SHP77 treated with DMSO at 0.1 percent for 48 hours (cell line): ENCODE measurements at places on chromosomes 2 and 18.
A peak's percentile ranks its signal among the peaks of the same experiment; 100 is the strongest.

- no peak for DNase-seq
These were observed 884.3 kb downstream of the TSN start for GRCh38 chr2:122639711-122640110.

DNA sequence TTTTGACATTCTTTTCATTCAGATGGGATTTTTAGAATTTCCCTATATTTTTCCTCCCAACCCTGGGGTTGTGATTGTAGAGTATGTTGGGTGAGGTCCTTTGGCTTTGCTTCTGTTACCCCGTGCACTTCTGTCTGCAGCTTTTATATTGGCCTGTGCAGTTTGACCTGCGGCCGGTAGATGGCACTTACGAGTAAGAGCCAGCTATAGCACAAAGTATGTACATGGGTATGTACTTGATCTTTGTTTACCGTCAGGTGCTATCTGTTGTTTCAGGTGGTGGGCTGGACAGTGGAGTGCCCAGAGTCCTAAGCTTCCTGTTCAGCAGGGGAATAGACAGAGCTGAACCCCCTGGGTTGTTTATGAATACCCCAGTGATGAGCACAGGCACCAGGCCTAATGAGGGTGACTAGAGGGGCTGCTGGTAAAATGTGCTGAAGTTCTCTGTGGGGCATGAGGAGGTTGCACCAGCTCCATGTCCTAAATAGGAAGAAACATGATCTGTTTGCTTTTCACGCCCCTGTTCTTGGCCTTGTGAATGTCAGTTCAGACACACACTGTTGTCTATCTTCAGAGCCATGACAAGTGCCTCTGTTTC lies 58.9 kb upstream of the THUMPD2 start:
- no peak for DNase-seq

DNA sequence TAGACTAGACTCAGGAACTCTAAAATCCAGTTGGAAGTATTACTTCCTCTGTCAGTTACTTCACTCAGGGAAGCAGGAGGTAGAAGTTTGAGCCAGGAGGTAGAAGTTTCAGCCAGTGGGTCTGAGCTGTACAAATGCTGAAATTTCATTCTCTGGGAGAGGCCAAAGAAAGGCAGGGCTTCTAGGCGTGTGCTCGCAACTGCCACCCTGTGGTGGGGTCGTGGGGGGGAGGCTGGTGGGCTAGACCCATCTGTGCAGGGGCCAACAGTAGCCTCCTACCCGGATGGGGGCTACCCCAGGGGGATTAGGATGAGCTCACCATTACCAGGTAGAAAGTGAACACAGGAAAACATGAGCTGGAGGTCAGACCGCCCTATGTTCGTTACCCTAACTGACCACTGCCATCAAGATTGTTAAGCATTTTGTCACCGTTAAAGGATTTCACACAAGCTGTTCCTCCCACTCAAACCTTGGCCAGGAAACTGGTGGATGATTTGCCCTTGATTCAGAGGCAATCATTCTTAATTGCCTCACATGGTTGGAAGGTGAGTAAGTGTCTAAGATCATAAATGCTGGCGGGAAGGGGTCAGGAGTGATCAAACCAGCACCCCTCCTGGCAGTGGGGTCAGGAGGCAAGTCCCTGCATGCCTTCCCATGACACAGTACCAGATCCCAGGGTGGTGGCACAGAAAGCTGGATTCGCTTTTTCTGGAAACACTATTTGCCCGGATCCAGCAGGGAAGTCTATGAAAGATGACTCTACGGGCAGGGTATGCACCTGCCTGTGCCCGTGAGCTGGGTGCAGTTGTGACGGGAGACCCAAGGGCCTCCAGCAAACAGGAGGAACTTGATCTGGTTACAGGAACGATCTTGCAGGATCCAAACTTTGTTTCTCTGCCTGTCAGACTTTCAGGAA lies 5.2 kb upstream of the FHL2 start:
- peak; percentile 6 for DNase-seq

DNA sequence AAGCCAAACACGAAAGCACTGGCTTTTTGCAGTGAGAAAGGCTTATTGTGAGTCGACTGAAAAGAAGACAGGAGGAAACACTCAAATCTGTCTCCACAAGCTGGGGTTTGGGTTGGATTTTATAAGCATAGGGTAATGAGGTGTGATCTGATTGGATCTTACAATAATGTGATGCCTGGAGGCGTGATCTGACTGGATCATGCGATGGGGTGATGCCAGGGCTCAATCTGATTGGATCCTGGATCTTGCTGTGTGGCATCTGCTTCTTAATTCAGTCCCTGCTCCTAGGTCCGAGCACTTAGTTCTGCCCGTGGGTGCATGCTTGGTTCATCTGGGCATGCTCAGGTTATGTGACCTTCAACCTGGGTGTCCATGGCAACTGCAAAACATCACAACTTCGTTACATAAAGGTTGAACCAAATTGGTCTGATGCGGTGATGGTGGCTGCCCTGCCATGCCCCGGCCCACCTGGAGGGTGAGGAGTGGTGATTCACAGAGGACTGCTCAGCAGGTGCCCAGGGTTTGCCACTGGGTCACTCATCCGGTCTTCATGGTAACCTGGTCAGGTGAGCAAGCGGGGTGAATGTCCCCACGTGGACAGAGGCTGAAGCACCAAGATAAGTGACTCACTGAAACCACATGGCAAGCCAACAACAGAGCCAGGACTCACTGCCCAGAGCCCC lies 111.0 kb downstream of the KCNF1 start:
- no peak for DNase-seq

DNA sequence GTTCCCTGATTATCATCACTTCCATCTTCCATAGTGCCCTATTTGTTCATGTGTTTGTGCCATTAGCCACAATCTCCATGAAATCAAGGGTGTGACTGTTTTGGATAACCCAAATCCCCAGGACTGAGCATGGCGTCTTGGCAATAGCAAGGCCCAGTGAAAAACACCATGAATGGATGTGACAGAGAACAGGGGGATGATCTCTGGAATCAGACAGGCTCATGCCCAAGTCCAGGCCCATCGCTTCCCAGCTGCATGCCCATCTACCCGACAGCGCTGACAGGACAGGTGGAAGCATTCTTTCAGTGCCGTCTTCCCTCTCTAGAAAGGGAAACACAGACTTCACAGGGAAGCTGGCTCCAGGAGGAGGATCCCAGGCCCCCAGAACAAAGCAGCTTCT lies 50.0 kb downstream of the HDLBP start:
- DNase-seq = no peak

DNA sequence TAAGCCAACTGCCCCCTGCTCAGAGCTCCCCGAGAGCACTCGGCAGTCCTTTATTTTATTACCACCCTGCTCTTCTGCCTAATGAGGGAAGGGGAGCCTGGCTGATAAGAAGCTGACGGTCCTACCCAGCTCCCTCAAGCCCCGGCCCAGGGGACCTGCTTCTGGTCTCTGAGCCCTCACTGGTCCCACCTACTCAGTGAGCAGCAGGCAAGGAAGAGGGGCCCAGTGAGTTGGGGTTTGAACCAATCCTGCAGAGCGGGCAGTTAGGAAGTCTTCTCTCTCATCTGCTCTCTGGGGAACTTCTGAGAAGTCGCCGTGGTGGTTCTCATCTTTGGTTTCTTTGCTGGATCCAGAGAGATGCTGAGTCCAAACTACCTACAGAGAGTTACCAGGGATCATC lies 218.9 kb downstream of the NDUFA10 start:
- no peak for DNase-seq

DNA sequence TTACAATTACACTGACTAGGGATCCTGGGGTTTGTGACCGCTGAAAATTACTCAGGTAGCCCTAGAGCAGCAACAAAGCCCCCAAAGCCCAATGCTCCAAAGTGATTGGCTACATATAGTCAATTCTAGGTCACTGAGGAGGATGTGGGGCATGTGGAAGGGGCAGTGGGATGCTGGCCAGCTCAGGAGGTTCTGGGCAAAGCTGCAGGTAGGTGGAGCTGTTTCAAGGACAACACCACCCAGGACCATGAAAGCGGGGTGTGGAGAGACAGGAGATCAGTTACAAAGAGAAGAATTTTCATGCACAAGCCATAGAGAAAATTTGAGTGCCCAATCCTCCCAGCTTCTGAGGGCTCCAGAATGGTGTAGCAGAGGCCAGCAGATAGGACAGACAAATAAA lies 75.0 kb upstream of the CCDC85A start:
- DNase-seq = no peak

DNA sequence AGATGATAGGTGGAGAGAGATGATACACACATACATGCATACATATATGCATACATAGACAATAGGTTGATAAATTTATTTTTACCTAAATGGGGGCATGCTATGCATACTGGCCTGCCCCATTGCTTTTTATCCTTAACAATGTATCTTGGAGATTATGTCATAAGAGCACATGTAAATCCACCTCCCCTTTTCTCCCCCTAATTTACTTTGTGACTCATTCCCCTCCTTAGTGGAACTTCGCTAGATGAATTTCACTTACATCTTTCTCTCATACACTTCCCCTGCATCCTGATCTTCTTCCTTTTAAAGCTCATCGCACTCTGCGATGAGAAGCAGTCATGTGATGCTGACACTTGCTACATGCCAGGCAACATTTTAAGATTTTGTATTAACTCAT lies 223.6 kb downstream of the C1D start:
- DNase-seq = no peak
